Naive thymus-derived CD4-positive, alpha-beta T cell (primary cell): ENCODE measurements at places on chromosomes 16 and 17. TPM values are rescaled to one million over a fixed set of nuclear protein-coding genes. Genes with fewer than 3 reads are reported as not detected.

DNA sequence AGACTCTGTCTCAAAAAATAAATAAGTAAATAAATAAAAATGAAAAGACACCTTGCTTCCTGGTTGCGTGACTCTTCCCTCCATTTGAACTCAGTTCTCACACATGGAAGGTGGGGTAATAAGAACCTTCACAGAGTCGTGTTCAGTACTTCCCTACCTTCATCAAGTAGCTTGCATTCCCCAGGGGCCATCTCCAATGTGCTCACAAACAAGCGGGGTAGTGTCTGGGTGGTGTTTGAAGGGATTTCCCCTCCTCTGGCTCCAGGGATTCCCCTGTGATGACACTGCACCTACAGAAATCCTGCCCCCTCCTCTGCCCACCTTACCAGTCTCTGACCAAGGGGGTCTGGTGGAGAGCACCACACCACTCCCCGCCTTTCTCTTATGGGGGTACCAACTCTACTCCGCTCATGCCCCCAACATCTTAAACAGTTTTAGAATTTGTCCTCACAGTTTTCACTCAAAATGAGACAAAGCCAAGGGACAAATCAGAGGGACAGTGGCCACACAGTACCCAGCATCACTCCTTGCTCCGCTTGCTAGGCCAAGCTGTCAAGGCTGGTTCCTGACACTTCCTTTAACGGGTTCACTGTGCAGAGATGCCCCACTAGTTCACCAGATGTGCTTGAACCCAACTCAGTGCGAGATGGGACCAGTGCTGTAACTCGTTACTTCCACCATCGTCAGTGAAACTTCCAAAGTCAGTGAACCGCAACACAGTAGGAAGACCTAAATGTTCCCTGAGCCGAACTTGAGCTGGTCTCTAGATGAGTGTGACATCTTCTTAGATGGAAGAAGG, 69.1 kb downstream of the COPRS start:
- no peak for DNase-seq

DNA sequence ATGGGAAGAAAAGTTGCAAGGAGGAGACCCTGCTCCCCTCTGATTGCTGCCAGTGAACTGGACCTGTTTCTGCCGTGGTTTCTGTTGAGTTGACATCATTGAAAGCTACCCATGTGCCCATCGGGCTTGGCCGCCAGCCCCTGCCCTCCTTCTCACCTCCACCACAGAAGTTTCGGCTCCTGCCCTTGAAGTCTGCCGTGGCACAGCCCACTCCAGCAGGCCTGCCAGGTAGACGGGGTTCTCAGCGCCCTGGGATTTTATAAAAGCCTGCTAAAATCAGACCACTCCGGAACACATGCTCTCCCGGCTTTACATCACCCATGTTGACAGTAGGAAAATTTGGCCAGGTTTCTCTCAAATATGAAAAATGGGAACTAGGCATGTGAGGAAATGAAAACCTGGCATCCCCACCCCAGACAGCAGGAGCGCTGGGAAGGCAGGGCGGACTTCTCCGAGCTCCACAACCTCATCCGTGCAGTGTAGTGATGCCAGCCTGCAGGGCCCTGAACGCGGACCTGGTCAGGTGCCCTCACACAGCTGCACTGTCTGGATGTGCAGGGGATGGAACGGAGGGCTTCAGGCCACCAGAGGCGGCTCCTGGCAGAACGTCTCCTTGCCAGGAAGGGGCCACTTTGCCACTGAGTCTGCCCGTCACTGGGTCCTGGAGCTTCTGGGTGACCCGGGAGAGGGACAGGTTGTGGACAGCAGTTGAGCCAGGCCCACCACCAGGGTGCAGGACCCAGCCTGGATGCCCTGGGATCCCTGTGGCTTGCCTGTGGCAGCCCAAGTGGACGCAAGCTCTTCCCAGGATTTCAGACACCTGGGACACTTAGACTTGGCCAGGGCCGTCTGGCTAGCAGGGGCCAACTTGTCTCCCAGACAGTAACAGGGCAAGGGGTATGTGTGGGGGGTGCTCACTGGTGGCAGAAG, 6.9 kb upstream of the GSE1 start:
- DNase-seq: no peak

DNA sequence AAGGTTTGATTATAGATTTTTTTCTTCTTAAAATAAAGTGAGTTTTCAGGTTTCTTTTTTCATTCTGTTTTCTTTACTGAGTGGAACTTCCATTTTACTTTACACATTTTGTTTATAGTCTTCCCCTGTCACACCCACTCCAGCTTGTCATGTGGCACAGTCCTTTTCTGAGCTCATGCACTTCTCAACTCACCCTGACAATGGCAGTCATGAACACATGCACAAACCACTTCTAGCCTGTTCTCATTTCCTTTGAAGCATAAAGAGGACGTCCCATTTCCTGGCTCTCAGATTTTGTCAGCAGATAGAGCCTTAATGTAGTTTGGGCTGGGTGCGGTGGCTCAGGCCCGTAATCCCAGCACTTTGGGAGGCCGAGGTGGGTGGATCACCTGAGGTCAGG, 168.0 kb downstream of the AHSP start:
- DNase-seq: peak; percentile 81

OR3A3 gene
- not detected for polyA plus RNA-seq

DNA sequence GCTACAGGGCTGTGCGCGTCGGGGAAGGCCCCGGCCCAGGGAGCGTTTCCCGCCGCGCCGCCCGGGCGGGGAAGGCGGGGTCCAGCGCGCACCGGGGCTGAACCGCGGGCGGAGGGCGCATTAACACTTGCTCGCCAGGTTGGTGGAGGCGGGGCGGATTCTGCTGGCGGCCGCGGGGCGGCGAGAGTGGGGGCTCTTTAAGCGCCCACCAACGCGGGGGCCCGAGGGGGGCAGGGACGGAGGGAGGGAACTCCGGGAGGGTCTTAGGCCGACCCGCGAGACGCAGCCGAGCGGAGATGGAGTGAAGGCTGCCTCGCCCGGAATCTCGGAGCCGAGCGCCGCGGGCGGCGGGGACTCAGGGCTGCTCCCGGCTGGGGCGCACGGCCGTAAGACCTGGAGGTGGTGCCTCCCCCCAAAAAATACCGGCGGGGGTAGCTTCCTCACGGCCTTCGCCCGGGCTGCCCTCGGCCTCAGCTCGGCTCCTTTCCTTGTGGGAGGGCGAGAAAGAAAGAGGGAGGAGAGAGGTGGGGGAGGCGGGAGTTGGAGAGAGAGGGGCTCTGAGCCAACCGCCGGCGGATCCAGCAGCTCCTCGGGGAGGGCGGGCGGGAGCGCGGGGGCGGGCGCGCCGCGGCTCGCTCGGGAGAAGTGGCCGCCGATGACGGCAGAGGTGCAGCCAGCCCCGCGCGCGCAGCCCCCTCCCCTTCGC, 415 bp upstream of the FOXF1 start:
- DNase-seq: no peak

NXPH3 gene
- not detected for polyA plus RNA-seq

GRCh38 chr17:78128551-78129350, at the start of gene TMC6:
TSS of gene TMC6 (minus strand) at chr17:78128755. CDS start at chr17:78126832, 1,923 bp downstream.
- DNase-seq: peak; percentile 76

CSH2 gene
- not detected for polyA plus RNA-seq

GRCh38 chr16:81482329-81483063, 37.9 kb downstream of the CMIP start:
- DNase-seq: no peak

PRM3 gene
- not detected for polyA plus RNA-seq

DNA sequence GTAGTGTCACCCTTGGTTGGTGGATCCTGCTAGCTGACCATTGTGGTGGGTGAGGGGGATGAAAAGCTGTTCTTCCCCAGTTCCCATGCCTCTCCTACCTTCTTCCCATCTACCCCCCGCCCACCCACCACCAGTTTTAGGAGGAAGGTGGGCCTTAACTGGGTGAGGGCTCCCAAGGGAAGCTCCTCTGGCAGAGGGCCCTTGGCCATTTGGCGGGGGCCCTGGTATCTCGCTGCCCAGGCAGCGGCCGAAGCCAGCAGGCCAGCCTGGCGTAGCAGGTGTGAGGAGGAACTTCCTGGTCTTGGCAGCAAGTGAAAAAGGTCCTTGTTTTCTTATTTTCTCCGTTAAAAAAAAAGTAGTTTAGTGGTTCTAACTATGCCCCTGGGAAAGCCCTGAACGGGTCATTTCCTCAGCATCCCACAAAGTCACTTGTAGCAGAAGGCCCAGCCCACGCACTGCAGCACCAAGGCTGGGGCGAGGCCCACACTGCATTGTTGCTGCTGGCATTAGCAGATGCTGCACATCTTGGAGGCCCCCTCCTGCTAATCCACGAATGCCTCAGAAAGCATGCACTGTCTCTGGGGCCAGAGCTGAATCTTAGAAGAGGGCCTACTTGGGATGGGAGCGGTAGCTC, 72.5 kb downstream of the MPRIP start:
- DNase-seq: no peak

DNA sequence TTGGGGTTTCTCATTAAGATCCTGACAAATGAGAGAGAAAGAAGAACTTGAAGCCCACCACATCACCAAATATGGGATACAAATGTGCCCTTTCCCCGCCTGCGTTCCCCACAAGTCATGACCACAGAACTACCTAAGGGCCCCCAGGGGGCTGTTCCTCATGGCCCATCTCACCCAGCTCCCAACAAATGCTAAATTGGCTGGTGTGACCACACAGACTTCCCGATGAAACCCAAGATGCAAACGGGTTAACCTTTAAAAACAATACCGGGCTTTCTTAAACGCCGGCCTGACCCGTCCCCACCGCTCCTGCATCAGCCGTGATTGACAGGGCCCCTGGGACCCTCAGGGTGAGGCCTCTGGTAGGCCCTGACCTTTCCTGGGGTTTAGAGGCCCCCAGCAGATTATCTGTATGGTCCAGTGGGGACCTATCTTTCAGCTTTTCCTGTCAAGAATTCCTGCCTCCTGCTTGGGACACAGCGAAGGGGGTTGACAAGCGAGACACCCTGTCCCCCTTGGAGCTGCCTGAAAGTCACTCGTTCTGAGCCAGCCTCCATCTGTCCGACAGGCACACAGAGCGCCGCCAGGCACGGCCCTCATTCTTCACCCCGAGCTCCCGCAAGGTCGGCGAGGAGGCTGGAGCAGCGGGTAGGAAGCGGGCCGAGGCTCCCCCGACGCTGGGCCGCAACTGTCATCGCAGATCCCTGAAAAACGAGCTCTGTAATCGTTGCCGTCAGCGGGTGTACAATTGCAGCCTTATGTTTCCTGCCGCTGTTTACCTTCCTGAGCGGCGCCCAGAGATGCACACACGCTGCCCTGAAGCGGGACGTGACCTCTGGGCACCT, 300.1 kb downstream of the FOXL1 start:
- no peak for DNase-seq

PYY gene
- polyA plus RNA-seq: not detected

TBC1D3E gene
- polyA plus RNA-seq: not detected

DNA sequence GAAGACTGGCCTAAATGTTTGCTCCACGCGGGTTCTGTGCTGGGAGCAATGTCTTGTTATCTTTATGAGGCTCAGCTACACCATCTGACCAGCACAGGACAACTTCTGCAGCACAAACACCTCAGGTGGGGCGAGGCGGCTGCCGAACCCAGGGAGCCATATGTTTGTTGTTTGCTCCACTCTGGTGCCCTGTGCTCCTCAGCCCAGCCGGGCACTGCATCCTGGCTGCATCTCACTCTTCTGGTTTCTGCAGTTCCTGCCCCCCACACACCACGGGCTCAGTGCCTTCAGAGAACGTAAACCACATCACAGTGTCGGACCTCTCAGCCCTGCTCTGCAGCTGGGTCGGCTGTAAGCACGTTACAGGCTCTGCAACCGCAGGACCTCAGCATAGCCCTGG, 32.4 kb downstream of the MXRA7 start:
- DNase-seq: peak; percentile 9

SCARF1 gene
- polyA plus RNA-seq: not detected

GRCh38 chr17:61614219-61614618, 23.2 kb upstream of the NACA2 start:
- DNase-seq: no peak

SRL gene
- polyA plus RNA-seq: not detected

CRYM gene
- not detected for polyA plus RNA-seq

NPIPB8 gene
- polyA plus RNA-seq: not detected

DNA sequence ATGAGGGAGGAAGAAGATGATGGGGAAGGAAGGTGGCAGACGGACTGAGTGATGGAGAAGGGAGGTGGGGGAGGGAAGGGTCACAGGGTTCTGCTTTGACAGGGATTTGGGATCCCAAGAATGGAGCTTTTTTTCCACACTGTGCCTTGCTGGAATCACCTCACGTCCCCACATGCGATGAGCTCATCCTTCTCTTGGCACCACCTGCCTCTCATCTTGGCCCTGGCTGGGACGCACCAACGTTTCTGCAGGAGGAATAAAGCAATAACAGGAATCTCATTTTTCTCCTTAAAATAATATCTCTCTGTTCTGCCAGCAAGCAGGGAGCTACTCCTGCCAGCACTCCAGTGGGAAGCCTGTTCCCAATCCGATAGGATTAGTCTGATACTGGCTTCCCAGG, 47.8 kb downstream of the MEOX1 start:
- DNase-seq: no peak

- no peak for DNase-seq
These were observed 4.9 kb upstream of the RUSF1 start for GRCh38 chr16:31513126-31513525.

DNA sequence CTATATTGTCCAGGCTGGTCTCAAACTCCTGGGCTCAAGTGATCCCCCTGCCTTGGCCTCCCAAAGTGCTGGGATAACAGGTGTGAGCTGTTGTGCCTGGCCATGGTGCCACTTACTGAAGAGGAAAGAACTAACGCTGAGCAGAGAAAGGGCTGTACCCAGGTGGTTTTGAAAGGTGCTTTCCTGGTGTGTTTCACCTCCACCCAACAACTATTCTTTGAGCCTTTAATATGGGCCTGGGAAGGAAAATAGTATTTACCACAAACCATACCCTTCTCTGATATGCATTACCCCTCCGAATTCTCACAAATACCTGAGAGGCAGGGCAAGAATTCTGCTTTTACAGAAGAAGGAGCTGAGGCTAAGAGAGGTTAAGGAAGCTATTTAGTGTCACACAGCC, 24.8 kb downstream of the KPNA2 start:
- no peak for DNase-seq
